ENCODE measurements at places on chromosomes 1 and 21. TPM values are rescaled to one million over a fixed set of nuclear protein-coding genes. Genes with fewer than 3 reads are reported as not detected.
A peak's percentile ranks its signal among the peaks of the same experiment; 100 is the strongest.

DNA sequence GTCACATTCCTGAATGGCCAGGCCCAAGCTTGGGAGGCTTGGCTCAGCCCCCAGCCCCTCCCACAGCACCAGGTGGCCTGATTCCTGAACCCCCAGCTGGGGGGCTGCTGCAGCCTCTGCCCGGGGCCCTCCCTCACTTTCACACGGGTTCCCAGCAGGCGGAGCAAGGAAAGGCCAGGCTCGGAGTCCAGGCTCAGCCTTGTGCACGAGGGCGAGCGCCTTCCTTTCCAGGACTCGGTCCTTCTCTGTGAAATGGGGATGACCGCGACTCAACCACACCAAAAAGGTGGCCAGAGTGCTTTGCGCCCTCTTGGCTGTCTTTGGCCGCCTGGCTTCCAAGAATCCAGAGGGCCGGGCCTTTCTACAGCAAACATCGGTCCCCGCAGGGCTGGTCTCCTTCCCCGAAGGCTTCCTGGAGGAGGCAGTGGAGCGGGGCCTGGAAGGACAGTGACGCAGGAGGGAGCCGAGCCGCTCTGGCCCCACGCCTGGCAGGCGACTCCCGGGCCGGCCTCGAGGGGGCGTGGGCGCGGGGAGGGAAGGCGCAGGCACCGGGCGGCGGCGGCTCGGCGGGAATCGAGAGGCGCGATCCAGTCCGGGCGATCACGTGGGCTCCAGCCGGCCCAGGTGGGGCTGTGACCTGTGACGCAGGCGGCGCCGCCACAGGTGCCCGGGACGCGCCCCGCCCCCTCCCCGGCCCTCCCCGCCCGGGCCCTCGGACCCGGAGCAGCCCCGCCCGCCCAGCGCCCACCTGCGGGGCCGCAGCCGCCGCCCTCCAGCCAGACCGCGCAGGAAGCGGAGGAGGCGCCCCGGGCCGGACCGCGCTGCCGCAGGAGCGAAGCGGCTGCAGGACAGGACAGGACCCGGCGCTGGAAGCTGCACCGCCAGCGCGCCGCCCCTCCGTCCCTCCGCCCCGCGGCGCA, at the start of gene ARHGEF16:
Gene ARHGEF16 (plus strand): TSS at position 775 of the 920 bp plus-strand sequence. CDS start 8,420 bp downstream, outside the sequence.
- no peaks in the 10 kb centered on the region for H3K36me3 ChIP-seq
- DNase-seq, result peak; percentile 24
- no peak within 1 kb of the TSS for H3K27ac ChIP-seq
- peaks cover 19% of the 10 kb centered on the region for H3K4me1 ChIP-seq

- H3K27me3 ChIP-seq, result no peaks in the 10 kb centered on the region
- DNase-seq, result peak; percentile 15
- peak overlapping the region; percentile 50 for H3K27ac ChIP-seq
- peaks cover 42% of the 10 kb centered on the region for H3K4me1 ChIP-seq
Measured at GRCh38 chr1:114341856-114342255, 169.1 kb downstream of the TRIM33 start.

- H3K27ac ChIP-seq, result no peak overlapping the region
- peaks cover 5% of the 10 kb centered on the region for H3K27me3 ChIP-seq
- H3K4me1 ChIP-seq, result no peaks in the 10 kb centered on the region
- DNase-seq, result no peak
- H3K4me3 ChIP-seq, result no peak overlapping the region
Measured at GRCh38 chr1:87170931-87171598, 157.6 kb upstream of the LMO4 start.

Gene NT5C1A
- 0.47 TPM for total RNA-seq

GRCh38 chr1:2385606-2386280, 5.6 kb downstream of the MORN1 start:
- H3K4me1 ChIP-seq, result peaks cover 15% of the 10 kb centered on the region
- no peak overlapping the region for H3K4me3 ChIP-seq
- H3K36me3 ChIP-seq, result no peaks in the 10 kb centered on the region
- no peak for DNase-seq

GRCh38 chr1:157056269-157056668, 10.7 kb upstream of the ARHGEF11 start:
- H3K36me3 ChIP-seq, result no peaks in the 10 kb centered on the region
- H3K27ac ChIP-seq, result no peak overlapping the region
- peaks cover 3% of the 10 kb centered on the region for H3K27me3 ChIP-seq
- no peaks in the 10 kb centered on the region for H3K4me1 ChIP-seq
- H3K4me3 ChIP-seq, result no peak overlapping the region

All from CD4-positive, CD25-positive, alpha-beta regulatory T cell (primary cell).